HCT116 (cell line): ENCODE measurements at places on chromosomes 6 and 20. TPM values are rescaled to one million over a fixed set of nuclear protein-coding genes. Genes with fewer than 3 reads are reported as not detected.

GRCh38 chr6:109964949-109965348, 13.2 kb upstream of the GPR6 start:
- peaks cover 33% of the 10 kb centered on the region for H3K4me1 ChIP-seq
- H3K27me3 ChIP-seq, result no peaks in the 10 kb centered on the region
- no peak overlapping the region for H3K27ac ChIP-seq

DNA sequence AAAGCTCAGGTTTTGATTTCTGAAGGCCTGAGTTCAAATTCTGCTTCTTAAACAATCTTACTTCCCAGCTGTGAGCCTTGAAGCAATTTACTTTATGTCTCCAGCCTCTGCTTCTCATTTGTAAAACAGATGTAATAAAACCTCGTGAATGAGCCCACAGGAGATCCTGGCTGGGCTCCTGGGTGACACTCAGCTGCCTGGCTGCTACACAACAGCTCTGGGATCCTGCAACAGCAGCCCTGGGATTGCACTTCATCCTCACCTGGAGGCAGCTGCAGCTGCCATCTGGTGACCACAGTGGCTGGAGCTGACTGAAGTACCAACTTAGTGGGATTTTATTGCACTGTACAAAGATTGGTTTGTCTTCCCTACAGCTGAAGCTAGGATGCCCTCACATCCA, 98.6 kb downstream of the NDUFAF5 start:
- H3K27ac ChIP-seq, result no peak overlapping the region
- no peaks in the 10 kb centered on the region for H3K27me3 ChIP-seq
- H3K4me3 ChIP-seq, result no peak overlapping the region
- no peaks in the 10 kb centered on the region for H3K36me3 ChIP-seq
- H3K4me1 ChIP-seq, result no peaks in the 10 kb centered on the region

DNA sequence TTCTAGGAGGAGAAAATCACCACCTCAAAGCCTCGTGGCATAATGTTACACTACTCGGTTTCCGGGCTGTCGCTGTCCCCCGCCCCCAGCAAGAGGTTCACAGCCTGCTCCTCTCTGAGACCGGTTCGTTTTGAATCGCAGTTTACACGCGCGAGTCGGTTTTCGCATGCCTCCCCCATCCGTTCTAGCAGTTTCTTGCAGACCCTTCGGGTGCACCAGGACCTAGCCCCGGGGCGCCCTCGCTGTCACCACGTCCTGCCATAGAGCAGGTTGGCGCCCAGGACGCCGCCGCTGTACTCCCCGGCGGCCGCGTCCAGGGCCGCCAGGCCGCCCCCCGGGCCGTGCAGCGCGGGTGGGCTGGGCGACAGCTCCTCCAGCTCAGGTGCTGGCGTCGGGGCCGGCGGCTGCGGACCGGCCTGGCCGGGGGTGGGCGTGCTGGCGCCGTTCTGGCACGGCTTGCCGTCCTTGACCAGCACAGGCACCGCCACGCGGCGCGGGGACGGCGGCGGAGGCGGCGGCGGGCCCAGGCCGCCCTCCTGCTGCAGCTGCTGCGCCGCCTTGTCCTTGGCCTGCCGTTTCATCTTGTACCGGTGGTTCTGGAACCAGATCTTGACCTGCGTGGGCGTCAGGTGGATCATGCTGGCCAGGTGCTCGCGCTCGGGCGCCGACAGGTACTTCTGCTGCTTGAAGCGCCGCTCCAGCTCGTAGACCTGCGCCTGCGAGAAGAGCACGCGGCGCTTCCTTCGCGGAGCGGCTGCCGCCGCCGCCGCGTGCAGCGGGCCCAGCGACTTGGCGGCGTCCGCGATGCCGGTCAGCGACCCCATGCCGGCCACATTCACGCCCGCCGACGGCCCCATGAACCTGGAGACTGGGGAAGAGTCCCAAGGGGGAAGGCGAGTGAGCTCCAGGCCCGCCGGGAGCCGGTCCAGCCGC, 1.4 kb downstream of the NKX2-4 start:
- H3K4me3 ChIP-seq, result no peak overlapping the region
- H3K4me1 ChIP-seq, result no peaks in the 10 kb centered on the region
- DNase-seq, result no peak
- H3K36me3 ChIP-seq, result no peaks in the 10 kb centered on the region
- H3K27me3 ChIP-seq, result peaks cover 23% of the 10 kb centered on the region
- no peak overlapping the region for H3K27ac ChIP-seq

GRCh38 chr6:37809197-37809543, 10.4 kb upstream of the ZFAND3 start:
- peaks cover 4% of the 10 kb centered on the region for H3K4me1 ChIP-seq
- no peak overlapping the region for H3K4me3 ChIP-seq
- no peak overlapping the region for H3K27ac ChIP-seq
- DNase-seq, result no peak
- H3K27me3 ChIP-seq, result peaks cover 4% of the 10 kb centered on the region; the same call in 1 of the 2 replicates

- no peak for DNase-seq
- H3K27ac ChIP-seq, result no peak overlapping the region
- H3K4me3 ChIP-seq, result no peak overlapping the region
Measured at GRCh38 chr20:13772529-13772928, 12.2 kb downstream of the ESF1 start.

GRCh38 chr6:3139090-3139903, 18.0 kb downstream of the TUBB2A start:
- H3K4me1 ChIP-seq, result no peaks in the 10 kb centered on the region
- no peak for DNase-seq
- H3K36me3 ChIP-seq, result no peaks in the 10 kb centered on the region
- H3K27me3 ChIP-seq, result no peaks in the 10 kb centered on the region
- H3K4me3 ChIP-seq, result no peak overlapping the region

GRCh38 chr20:23061734-23062561, 12.5 kb upstream of the THBD start:
- no peaks in the 10 kb centered on the region for H3K36me3 ChIP-seq
- H3K27ac ChIP-seq, result no peak overlapping the region
- no peaks in the 10 kb centered on the region for H3K27me3 ChIP-seq
- H3K4me3 ChIP-seq, result no peak overlapping the region
- no peaks in the 10 kb centered on the region for H3K4me1 ChIP-seq

GRCh38 chr6:112557435-112557834, 210.3 kb downstream of the RFPL4B start:
- no peak for DNase-seq
- no peak overlapping the region for H3K27ac ChIP-seq
- H3K36me3 ChIP-seq, result no peaks in the 10 kb centered on the region
- H3K27me3 ChIP-seq, result no peaks in the 10 kb centered on the region

GRCh38 chr6:142011156-142011555, 121.6 kb upstream of the GJE1 start:
- no peak for DNase-seq
- H3K4me3 ChIP-seq, result no peak overlapping the region
- H3K36me3 ChIP-seq, result no peaks in the 10 kb centered on the region
- H3K4me1 ChIP-seq, result peaks cover 94% of the 10 kb centered on the region
- peak overlapping the region; percentile 91; the same call in 1 of the 2 replicates for H3K27ac ChIP-seq
- H3K27me3 ChIP-seq, result no peaks in the 10 kb centered on the region

GRCh38 chr20:15594158-15594695, 979.0 kb downstream of the KIF16B start:
- H3K27ac ChIP-seq, result no peak overlapping the region
- H3K4me1 ChIP-seq, result no peaks in the 10 kb centered on the region
- no peak overlapping the region for H3K4me3 ChIP-seq
- H3K27me3 ChIP-seq, result no peaks in the 10 kb centered on the region
- no peaks in the 10 kb centered on the region for H3K36me3 ChIP-seq
- DNase-seq, result no peak

GRCh38 chr20:46590443-46590842, 40.0 kb upstream of the OCSTAMP start:
- H3K36me3 ChIP-seq, result no peaks in the 10 kb centered on the region
- no peak overlapping the region for H3K27ac ChIP-seq
- no peak for DNase-seq
- no peak overlapping the region for H3K4me3 ChIP-seq
- peaks cover 4% of the 10 kb centered on the region; the same call in 1 of the 2 replicates for H3K27me3 ChIP-seq

DNA sequence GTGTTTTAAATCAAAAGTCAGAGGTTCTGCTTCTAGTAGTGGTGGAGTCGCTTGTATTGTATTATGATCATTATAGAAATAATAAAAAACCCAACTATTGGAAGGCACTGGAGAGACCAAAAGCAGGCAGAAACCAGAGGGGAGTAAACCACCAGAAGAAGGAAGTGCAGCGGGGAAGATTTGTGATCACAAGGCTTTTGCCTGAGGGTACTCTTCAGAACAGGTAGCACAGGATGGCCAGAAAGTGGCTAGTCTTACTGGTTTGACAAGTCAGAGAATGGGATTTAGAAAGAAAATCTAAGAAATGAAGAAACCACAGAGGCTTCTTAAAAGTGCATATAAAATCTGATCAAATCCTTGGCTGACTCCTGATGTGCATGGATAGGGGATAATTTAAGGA, 24.0 kb downstream of the MAPK13 start:
- H3K36me3 ChIP-seq, result no peaks in the 10 kb centered on the region
- H3K27ac ChIP-seq, result no peak overlapping the region
- H3K4me3 ChIP-seq, result no peak overlapping the region
- H3K4me1 ChIP-seq, result no peaks in the 10 kb centered on the region
- DNase-seq, result no peak
- no peaks in the 10 kb centered on the region for H3K27me3 ChIP-seq

- H3K27me3 ChIP-seq, result no peaks in the 10 kb centered on the region
- H3K4me1 ChIP-seq, result no peaks in the 10 kb centered on the region
- DNase-seq, result no peak
- no peak overlapping the region for H3K4me3 ChIP-seq
Measured at GRCh38 chr20:5996765-5997164, 46.3 kb downstream of the MCM8 start.

DNA sequence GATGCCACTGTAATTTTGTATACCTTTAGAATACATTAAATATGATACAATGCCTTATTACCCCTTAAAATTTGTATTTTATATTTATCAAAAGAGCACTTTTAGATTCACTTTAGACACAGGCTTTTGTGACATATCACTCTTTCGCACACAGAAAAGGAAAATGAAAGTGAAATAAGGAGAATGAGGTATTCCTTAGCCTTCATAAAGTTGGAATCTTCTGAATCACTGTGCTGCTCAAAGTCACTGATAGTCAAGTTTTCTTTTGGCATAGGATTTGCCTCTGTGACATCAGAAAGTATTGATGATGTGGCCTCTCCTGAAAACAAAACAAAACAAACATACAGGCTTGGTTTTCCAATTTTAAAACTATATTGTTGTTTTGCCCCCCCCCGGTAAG, 1097.1 kb downstream of the KIF16B start:
- no peak overlapping the region for H3K27ac ChIP-seq
- no peaks in the 10 kb centered on the region for H3K27me3 ChIP-seq
- no peak overlapping the region for H3K4me3 ChIP-seq
- no peaks in the 10 kb centered on the region for H3K4me1 ChIP-seq
- no peak for DNase-seq

- H3K4me1 ChIP-seq, result no peaks in the 10 kb centered on the region
- H3K27me3 ChIP-seq, result no peaks in the 10 kb centered on the region
- no peaks in the 10 kb centered on the region for H3K36me3 ChIP-seq
- H3K4me3 ChIP-seq, result no peak overlapping the region
- no peak for DNase-seq
Measured at GRCh38 chr6:113397236-113397635, 459.9 kb upstream of the MARCKS start.

DNA sequence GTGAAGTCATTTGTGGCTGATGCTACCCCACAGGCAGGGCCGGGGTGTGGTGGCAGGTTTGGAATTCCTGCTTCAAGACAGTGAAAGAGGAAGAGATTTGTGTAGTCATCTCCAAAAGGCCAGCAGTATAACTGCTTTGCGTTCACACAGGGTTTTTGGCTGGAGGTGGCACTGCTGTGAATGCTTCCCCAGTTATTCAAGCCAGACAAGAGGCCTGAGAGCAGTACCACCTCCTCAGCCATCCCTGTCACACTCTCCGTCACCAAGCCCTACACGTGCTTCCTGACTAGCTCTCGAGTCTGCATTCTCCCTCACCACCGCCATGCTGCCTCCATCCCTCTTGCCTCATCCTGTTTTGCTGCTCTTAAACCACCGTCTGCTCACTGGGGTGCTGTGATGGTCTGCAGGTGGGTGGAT, 23.9 kb downstream of the ARMC2 start:
- H3K4me3 ChIP-seq, result no peak overlapping the region
- H3K36me3 ChIP-seq, result no peaks in the 10 kb centered on the region
- no peaks in the 10 kb centered on the region for H3K4me1 ChIP-seq
- no peak overlapping the region for H3K27ac ChIP-seq
- H3K27me3 ChIP-seq, result no peaks in the 10 kb centered on the region

- no peaks in the 10 kb centered on the region for H3K36me3 ChIP-seq
- H3K27me3 ChIP-seq, result no peaks in the 10 kb centered on the region
- H3K27ac ChIP-seq, result no peak overlapping the region
- DNase-seq, result no peak
- no peak overlapping the region for H3K4me3 ChIP-seq
Measured at GRCh38 chr6:115276881-115277565, 783.7 kb downstream of the FRK start.

GRCh38 chr6:45422503-45423110, 44.9 kb upstream of the SUPT3H start:
- H3K4me3 ChIP-seq, result peak overlapping the region; percentile 53
- no peaks in the 10 kb centered on the region for H3K36me3 ChIP-seq
- peak overlapping the region; percentile 33; the same call in 1 of the 2 replicates for H3K27ac ChIP-seq
- DNase-seq, result no peak
- H3K4me1 ChIP-seq, result peaks cover 36% of the 10 kb centered on the region

GRCh38 chr6:111949546-111949945, 76.3 kb upstream of the FYN start:
- DNase-seq, result no peak
- H3K4me3 ChIP-seq, result no peak overlapping the region
- H3K4me1 ChIP-seq, result peaks cover 12% of the 10 kb centered on the region; the same call in 1 of the 2 replicates
- H3K36me3 ChIP-seq, result no peaks in the 10 kb centered on the region

- no peak overlapping the region for H3K27ac ChIP-seq
- H3K36me3 ChIP-seq, result no peaks in the 10 kb centered on the region
- H3K27me3 ChIP-seq, result no peaks in the 10 kb centered on the region
Measured at GRCh38 chr6:130666786-130667185, 160.4 kb upstream of the SMLR1 start.

Gene LY6G5C
- total RNA-seq, result 1.7 TPM

Gene FLRT3
- total RNA-seq, result 1.5 TPM

Gene INSM1
- total RNA-seq, result 0.07 TPM

Gene GSTA3
- total RNA-seq, result not detected

Gene GINS1
- total RNA-seq, result 30.4 TPM

Gene CNBD2
- 3.1 TPM for total RNA-seq

Gene SLPI
- total RNA-seq, result 5.4 TPM

Gene ACTL10
- total RNA-seq, result 0.22 TPM

Gene SLC24A3
- total RNA-seq, result not detected

Gene SYCP2L
- total RNA-seq, result 4.9 TPM

Gene ZNFX1
- 24.1 TPM for total RNA-seq

Gene NHLRC1
- total RNA-seq, result not detected

Gene PRL
- not detected for total RNA-seq
